Calu3 (cell line): ENCODE measurements at places on chromosomes 7 and 10.

GRCh38 chr7:134720091-134720935 lies 59.1 kb upstream of the CALD1 start:
- DNase-seq: no peak

DNA sequence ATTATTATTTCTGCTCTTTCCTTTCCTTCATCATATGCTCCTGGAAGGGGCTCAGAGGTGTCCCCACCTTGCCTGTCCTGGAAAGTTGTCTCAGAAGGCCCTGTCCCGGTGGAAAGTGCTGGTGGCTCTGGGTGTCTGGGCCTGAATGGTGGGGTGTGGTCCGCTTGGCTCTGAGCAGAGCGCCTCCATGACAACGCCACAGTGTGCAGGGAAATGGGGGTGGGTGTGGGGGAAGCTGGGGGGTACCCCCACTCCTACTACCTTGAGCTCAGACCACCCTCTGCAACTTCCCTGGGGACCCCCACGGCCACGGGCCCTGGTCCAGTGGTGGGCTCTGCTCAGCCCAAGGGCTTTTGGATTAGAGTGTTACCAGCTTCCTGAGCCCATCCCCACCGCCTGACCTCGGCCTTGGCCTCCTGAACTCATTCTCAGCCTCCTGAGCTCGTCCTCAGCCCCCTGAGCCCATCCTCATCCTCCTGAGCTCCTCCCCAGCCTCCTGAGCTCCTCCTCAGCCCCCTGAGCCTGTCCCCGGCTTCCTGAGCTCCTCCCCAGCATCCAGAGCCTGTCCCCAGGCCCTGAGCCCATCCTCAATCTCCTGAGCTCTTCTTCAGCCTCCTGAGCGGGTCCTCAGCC lies 106.4 kb upstream of the FAM20C start:
- no peak for DNase-seq

DNA sequence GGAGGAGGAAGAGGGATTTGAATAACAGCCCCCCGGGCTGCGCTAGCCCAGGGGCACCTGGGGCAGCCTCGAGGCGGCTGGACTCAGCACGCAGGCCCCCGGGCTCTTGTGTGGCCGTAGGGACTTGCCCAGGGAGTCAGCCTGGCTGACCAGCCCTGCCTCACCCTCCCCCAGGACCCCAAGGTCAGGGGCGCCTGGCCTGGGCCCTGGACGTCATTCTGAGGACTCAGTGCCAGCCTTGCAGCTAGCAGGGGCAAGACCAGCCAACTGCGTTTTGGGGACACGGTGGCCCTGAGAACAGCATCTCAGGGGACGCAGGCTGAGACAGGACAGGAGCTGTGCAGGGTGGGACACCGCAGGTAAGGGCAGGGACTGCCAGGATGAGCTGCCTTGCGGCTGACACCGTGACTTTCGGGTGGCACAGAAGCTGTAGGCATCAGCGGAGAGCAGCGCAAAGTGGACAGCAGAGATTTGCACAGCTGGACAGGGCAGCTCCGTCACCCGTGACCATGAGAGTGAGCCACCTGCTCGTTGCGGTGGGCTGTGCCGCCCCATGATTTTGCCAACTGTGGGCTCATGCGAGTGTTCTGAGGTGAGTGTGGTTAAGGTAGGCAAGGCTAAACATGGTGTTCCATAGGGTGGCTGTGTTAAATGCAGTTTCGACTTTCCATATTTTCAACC lies 48.1 kb upstream of the UBE3C start:
- DNase-seq: no peak

DNA sequence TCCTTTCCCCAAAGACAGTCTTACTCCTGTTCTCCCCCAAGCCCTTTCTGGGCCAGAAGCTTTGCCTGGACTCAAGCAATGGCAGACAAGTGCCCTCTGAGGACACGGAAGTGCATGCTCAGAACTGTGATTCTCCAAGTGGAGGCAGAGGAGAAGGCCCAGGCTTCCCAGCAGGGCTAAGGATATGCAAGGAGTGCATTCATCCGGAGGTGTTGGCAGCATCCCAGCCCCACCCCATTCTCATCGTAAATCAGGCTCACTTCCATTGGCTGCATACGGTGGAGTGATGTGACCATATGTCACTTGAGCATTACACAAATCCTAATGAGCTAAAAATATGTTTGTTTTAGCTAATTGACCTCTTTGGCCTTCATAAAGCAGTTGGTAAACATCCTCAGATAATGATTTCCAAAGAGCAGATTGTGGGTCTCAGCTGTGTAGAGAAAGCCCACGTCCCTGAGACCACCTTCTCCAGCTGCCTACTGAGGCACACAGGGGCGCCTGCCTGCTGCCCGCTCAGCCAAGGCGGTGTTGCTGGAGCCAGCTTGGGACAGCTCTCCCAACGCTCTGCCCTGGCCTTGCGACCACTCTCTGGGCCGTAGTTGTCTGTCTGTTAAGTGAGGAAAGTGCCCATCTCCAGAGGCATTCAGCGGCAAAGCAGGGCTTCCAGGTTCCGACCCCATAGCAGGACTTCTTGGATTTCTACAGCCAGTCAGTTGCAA lies 1.4 kb upstream of the RBP3 start:
- no peak for DNase-seq

DNA sequence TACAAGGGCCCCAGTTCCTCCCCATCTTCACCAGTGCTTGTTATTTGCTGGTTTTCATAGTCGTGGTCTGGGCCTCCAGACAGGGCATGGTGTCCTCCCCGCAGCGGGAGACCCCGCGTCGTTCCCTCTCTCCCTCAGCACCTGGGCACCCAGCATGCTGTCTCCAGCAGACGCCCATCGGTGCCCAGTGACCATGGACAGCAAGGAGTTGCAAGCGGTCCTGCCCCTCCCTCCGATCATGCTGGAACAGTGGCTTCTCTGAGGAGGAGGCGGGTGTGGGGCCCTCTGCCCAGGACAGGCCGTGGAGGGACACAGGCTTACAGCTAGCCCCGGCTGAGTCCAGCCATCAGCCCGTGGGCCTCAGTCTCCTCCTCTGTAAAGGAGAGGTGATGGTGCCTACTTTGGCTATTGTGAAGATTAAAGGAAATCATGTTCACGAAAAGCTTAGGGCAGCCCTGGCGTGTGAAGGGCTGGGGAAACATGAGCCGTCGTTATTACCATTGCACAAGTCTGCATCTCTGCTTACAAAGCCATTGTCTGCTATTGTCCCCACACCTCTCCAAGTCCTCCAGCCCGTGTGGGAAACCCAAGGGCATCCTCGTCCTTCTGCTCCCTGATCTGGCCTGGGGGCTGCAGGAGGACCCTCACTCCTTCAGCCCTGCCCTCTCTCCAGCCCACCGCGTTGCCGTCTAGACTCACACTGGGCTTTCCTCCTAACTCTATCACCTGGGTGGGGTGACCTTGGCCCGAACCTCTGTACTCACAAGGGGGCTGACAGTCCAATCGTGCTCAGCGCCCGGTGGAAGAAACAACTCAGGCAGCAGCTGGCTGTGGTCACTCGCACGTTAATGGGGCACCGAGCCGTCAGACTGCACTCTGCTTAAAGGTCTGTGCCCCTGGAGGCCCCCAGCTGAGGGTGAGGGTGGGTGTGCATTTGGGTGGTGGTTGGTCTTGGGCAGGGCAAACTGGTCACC lies 29.9 kb downstream of the EN2 start:
- no peak for DNase-seq

DNA sequence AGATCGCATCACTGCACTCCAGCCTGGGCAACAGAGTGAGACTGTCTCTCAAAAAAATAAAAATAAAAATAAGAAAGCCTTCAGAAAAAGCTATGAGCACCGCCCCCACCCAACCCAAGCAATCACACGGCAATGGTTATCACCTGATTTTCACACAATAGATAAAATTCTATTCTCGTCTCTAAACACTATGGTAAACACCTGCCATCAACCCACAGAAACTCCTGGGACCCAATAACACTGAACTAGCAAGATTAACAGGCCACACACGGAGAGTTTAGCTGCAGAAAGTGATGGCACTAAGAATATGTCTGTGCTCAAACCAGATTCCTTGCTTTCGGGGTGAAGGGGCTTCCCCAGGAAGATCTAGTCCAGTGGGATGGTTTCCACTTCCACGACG lies 173.8 kb downstream of the DIP2C start:
- DNase-seq: no peak

DNA sequence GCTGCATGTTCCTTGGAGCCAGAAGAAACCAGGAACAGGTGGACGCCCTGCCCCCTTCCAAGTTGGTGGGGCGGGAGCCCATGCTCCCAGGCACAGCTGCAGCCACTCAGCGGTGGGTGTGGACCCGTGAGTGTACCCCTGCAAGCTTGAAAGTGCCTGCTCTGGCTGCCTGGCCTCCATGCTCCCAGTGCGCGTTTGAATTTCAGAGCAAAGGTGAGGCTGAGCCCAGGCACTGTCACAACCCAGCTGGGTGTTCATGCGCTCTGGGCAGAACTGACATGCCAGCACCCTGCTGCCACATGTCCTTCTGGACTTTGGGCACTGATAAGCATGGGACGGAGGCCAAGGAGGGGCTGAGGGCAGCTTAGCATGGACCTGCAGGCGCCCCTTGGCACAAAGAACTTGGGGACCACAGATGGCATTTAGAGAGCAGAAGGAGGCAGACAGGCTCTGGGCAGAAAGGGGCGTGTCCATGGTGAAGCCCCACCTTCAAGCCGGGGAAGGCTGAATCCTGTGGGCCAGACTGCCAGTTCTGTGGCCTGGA lies 402.0 kb upstream of the NRG3 start:
- DNase-seq: no peak

- no peak for DNase-seq
Observed at GRCh38 chr10:96448021-96448457, 65.7 kb downstream of the TLL2 start.

- DNase-seq: no peak
Observed at GRCh38 chr7:158063850-158064610, 523.6 kb downstream of the PTPRN2 start.

DNA sequence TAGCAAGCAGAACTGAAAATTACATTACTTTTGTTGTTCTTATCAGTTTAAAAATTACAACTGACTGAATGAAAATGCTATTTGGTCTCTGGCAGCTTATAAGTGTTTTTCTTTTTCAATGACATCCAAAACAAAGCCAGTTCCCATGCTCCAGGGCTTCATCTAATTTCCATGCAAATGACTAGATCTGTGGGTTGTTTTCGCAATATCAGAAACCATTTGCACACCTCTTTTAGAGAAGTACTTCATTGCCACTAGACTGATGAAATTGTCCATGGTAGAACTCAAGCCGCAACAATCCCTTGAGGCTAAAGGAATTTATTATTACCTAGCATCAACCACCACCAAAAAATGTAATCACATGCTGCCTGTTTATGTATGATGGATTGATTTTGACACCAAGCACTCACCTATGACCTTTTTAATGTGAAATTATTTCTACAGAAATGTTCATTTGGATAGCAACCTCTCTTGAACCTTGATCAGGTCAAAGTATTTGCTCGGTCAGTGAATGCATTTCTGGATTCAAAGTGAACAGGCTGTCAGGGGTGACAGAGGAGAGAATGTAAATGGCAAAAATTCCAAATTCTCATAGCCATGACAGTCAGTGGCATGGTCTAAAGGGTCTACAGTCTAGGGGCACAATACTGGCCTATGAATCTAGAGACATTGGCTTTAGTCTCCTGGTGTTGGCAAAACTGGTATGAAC lies 769.3 kb downstream of the SORCS1 start:
- DNase-seq: no peak

DNA sequence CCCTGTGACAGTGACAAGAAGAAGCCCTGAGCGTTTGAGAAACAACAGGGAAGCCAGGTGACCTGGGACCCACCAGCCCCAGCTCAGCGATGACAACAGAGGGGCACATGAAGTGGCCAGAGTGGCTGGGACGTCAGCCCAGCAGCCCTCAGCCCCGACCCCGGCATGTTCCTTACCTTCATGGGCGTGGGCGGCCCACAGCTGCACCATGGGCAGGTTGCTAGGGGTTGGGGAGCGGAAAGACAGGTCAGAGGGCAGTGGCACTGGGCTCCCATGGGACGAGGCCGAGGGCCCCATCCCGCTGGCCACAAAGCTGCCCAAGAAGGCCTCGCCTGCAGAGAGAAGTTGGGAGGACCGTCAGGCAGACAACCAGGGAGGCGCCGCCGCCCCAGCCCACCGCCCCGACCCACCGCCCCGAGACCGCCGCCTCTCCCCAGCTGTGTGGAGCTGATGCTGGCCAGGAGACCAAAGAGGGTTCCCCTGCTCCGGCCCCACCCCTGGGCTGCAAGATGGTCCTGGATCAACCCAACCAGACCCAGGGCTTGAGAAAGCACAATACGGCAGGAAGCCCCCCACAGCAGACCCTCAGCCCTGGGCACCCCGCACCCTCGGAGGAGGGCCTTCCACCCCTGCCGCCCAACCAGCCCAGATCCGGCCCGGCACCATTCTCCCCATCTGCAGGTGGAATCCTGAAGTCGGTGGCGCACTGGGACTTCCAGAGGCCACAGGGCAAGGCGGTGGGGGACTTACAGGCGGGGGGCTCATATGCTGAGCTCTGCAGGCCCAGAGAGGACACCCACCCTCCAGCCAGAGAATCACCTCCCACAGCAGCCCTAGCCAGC lies 29.1 kb downstream of the TNRC18 start:
- no peak for DNase-seq

DNA sequence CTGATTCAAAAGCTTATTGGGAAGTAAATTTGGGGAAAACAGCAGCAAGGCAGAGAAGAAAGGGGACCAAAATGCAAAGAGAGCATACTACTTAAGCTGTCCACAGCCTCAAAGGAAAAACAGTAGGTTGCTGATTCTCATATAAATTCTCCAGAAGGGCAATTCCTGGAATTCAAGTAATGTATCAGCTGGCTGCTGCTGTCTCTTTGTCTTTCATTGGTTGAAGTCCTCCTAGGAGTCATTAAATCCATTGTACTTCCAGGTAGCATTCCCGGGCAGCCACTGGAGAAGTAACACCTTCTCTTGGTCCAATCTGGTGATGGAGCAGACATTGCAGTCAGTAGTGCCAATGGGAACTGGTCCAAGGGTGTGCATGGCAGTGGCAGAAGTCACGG lies 22.7 kb downstream of the BET1 start:
- DNase-seq: no peak

- peak; percentile 11 for DNase-seq
Observed at GRCh38 chr10:4354382-4354812, 471.6 kb upstream of the AKR1E2 start.

DNA sequence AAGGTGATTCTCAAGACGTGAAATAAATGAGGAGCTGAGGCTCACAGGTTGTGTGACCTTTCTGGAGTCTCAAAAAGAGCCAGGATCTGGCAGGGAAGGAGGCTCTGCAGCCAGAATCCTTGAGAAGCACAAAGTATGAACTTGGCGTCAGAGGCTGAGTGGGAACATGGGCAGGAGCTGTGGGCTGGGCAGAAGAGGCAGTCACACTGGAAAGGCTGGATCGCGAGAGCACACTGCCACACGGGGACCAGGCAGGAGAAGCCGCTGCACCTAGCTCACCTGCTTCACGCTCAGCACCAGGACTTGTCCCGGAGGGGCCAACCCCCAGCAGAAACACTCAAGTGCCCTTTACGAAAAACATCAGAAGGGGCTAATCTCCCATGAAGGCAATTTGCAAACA lies 535.0 kb downstream of the TNS3 start:
- no peak for DNase-seq
